ENCODE measurements at places on chromosomes 3 and 15.

GRCh38 chr3:155335724-155336354 is 42.4 kb upstream of the STRIT1 start:
- DNase-seq: no peak

- DNase-seq: no peak
Observed at GRCh38 chr3:113183748-113184661, 27.4 kb upstream of the BOC start.

- no peak for DNase-seq
Observed at GRCh38 chr3:112407888-112408702, 75.1 kb downstream of the CD200 start.

DNA sequence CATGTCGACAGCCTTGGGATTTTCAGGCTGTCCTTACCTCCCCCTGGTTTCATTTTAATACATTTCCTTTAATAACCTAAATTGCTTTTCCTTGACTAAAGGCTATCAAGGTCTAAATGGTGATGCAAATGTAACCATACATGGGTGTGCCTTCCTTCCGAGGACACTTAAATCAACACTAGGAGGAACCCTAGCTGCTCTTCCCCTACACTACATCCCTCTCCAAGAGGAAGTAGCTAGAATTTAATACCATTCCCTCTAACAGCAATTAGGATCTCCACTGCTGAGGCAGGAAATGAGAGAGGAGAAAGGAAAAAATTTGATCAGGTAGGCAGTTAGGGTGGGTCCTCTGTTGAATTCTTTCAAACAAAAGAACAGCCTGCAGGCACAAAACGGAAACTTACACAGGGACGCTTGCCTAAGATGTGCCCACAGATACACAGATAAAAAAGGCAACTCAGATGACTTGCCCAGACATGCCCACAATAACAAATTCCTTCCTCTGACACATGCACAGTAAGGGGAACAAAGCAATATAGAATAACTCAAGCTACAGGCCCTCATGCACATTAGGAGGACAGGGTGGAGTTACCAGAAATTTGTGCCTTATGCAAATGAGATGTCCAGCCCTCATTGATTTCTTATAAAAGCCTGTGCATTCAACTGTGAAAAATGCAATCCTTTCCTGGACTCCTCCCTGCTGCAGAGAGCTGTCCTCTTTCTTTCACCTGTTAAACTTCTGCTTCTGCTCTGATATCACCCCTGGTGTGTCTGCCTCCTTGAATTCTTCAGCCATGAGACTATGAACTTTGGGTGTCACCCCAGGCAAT is 1024.4 kb upstream of the CADM2 start:
- no peak for DNase-seq

DNA sequence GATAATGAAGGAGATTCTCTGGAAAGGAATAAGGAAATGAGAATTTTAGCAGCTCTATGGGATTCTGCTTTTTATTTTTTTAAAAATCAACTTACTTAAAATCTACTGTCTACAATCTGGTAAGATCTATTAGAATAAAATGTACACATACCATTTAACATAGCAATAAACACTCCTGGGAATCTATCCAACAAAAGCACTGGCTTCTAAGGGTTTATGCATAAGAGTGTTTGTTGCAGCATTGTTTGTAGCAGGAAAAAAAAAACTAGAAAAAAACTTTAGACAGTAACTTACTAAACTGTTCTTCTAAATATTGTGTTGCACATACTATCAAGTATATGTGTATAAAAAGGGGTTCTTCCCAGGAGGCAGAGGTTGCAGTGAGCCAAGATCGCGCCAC is 15.7 kb upstream of the RBP1 start:
- no peak for DNase-seq

GRCh38 chr3:82643948-82644347 is 882.5 kb upstream of the GBE1 start:
- DNase-seq: no peak

DNA sequence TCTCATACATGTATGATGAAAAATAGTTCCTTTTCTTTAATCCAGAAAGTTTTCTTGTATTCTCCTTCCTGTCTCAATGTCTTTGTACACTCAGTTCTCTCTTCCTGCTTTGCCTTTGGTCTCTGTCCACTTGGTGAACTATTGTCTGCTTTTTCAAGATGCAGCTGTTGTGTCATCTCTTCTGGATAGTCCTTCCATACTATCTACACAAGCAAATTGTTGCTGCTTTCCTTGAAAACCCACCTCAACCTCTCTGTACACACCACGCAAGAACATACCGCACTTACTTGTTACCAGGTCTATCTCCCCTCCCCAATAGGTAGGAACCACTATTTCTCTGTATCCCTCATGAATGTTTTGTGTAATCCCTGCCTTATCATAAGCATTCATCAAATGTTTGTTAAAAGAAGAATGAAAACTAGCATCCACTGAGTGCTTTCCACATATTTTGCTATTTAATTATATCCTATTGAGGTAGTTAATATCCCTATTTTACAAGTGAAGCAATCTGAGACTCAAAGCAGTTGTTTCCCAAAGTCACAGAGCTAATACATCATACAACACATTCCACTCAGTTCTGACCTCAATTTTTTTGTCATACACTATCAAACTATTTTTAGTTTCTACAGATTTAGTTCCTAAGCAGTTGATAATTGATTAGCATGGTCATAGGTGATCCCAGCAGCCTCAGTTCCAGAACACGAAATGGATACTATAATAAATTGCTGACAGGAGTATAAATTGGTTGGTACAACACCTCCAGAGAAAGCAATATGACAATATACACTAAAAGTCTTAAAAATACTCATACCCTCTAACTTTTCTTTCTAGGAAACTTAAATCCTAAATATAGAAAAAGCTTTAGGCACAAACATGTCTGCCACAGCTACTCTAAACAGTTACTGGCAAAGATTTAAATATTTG is 19.6 kb downstream of the HACL1 start:
- DNase-seq: no peak

- no peak for DNase-seq
Observed at GRCh38 chr3:101185341-101185740, 135.0 kb downstream of the IMPG2 start.

- DNase-seq: peak; percentile 16
Observed at GRCh38 chr15:55526559-55527036, 18.6 kb upstream of the DNAAF4 start.

DNA sequence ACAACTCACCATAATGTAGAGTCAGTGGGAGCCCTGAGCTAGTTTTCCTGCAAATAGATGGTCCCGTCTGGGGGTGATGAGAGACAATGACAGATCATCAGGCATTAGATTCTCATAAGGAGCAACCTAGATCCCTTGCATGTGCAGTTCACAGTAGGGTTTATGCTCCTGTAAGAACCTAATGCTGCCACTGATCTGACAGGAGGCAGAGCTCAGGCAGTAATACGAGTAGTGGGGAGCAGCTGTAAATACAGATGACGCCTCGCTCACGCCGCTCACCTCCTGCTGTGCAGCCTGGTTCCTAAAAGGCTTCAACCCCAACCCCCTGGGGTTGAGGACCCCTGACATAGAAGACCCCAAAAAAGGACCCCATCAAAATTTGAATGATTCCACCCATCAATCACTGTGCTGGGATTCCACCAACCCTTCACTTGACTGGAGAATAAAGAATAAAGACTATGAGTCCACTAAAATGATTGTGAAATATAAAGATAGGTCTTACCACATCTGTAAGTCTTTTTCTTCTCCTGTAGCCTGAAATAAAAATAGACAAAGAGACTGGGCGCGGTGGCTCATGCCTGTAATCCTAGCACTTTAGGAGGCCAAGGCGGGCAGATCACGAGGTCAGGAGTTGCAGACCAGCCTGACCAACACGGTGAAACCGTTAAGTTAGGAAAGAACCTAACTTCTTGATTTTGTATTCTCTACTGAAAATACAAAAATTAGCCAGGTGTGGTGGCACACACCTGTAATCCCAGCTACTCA is 9.9 kb upstream of the UBL7 start:
- no peak for DNase-seq

GRCh38 chr3:45509038-45509767 is 85.3 kb upstream of the LIMD1 start:
- DNase-seq: no peak

GRCh38 chr3:135263331-135263730 is 468.3 kb downstream of the EPHB1 start:
- no peak for DNase-seq

DNA sequence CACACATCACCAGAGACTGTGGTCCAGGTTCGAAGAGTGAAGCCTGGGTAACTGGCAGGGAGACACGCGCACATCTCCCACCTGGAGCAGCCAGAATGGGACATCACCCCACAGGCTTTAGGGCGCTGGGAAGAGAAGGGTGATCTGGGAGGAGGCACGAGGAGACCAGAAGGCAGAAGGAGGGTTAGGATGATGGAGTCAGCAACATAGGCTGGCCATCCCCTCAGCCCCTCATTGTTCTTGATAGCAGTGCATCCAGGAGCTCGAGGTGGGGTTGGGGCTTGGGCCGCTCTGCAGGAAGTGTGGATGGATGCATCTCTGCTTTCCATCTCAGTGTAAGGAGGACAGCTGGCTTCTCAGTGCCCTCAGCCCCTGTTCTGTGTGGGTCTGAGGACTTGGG is 15.2 kb downstream of the PLA2G4F start:
- no peak for DNase-seq

DNA sequence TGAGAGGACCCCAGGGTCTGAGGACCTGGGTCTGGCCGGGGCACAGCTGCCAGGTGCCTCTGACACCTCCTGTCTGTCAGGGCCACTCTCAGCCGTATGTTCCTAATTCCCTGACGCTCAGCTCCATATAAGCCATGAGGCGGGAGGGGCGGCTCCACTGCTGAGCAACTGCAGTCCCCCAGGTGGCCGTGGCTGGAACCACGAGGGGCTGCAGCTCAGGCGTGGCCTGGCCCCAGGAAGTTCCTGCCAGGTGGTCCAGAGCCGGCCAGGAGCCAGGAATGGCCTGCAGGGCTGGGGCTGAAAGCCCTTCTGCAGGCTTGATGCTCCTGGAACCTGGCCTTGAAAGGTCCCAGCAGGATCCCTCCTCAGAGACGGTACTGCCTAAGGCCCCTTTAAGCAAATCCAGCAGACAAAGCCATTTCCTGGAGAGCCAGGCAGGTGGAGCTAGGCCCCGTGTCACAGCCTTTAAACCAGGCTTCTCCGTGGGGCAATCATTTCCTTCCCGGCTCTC is 118.0 kb downstream of the CHSY1 start:
- DNase-seq: no peak

DNA sequence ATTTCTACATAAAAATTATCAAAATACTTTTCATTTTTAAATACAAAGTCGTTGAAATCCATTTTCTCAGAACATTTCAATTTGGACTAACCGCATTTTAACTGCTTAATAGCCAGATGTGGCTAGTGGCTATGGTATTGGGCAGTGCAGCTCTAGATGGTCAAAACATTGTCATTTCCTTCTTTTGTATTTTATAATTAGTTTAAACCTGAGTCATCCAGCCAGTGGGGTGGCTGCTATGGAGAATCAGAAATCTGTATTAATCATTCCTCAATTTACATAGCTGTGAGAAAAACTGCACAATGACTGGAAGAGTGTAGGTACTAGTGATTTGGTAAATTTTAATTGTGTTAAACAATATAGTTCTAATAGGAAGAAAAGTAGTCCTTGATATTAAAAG is 245.3 kb downstream of the PDZRN3 start:
- no peak for DNase-seq

DNA sequence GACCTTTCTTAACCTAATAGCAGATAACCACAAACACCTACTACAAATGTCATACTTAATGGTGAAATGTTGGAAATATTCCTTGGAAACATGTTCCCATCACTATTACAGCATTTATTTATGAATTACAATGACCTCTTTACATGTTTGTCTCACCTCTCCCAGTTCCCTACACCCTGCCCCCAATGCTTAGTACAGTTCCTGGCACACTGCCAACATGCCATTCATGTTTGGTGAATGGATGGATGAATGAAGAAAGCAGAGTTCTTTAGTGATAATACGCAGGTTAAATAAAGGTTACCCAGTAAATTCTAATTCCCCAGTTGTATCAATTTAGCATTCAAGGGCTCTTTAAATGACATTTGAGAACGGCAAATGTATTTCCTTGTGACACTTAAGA is 259.9 kb upstream of the ATP11B start:
- DNase-seq: no peak

DNA sequence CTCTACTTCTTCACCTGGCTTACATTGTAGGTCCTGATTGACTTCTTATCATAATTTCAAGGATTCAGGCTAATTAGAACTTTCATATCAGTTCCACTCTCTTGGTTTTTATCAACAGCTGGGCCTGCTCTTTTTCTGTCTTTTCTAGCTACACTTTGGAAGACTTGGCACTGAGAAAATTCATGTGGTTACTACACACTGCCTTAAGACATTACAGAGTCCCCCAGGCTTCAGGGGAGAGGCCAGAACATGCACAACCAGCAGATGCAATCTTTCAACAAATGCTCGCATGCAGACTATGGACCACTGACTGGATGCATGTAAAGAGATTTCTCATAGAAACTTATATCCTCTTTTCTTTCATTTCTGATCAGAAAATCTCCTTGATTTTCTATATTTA is 423.5 kb downstream of the TUSC7 start:
- DNase-seq: no peak

- DNase-seq: no peak
Observed at GRCh38 chr15:31516874-31517273, 190.2 kb downstream of the KLF13 start.

DNA sequence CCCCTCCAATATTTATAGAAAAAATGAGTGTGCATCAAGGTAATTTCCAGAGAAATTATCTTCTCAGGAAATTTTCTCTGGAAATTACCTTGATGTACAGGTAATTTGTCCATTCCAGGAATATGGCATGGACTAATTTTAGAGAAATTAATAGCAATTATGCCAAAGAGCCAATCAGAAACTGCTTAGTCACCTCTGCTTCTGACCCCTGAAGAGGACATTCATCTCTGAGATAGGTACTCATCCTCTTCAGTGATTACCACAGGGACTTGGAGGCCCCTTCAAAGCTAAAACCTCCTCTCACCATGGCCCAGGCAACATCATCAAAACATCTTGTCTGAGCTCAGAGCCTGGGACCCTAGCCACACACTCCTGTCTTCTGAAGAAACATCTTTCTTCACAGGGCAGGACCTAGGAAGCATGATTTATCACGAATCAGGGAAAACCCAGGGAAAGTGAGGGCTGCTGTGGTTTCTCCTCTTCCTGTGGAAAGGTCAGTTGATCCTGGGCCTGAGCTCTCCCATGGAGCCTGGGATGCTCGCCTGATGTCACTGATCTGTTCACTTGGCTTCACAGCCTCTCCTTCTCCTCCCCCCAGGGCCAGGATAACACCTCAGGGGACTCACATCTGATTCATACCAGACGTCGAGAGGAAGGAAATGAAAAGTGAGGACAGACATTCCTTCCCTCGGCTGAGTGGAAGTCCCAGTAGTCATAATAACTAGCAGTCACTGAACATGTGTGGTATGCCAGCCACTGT is 210.5 kb downstream of the DTWD1 start:
- no peak for DNase-seq

Data from glomerular endothelial cell (primary cell).